ENCODE measurements at places on chromosomes 4 and X. TPM values are rescaled to one million over a fixed set of nuclear protein-coding genes. Genes with fewer than 3 reads are reported as not detected.

MAGIX gene
- total RNA-seq, result 1.9 TPM

SLC49A3 gene
- total RNA-seq, result not detected

PAGE2B gene
- 0.78 TPM for total RNA-seq

GRCh38 chr4:25929298-25929686, 15.3 kb downstream of the SMIM20 start:
- DNase-seq, result no peak

GLOD5 gene
- not detected for total RNA-seq

DNA sequence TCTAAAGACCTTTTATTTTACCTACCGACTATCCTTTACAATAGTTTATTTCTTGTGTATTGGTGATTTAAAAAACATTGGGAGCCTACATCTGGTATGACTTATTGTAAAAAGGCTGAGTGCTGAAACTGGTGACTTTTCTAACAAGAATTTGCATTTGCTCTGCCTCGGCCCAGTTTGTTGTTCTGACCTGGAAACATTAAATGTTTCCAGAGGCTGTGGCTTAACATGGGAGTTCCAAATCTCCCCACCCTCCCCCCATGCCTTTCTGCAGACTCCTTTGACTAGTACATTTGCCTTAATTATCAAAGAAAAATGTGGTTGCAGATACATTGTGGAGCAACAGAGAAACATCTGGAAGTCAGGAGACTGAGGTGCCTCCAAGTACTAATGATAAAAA, 39.8 kb downstream of the SPCS3 start:
- DNase-seq, result peak; percentile 37

INTU gene
- 2.6 TPM for total RNA-seq

DNA sequence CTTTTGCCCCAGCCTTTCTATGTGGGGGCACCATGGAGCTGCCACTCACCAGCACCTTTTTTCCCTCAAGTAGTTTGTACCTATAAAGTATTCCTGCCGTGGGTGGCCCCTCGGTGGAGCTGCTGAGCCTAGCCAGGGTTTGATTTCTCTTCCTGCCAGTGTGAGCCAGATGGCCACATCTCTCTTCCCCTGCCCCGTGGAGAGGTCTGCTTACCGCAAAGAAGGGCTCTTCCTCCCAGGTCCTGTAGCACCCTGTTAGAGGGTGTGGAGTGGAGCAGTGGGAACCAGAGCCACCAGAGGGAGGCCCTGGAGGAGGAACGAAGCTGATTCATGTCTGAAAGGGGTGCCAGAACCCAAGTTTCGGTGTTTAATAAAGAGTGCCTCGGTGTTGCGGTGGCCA, 95.4 kb downstream of the PTTG2 start:
- no peak for DNase-seq

ITIH6 gene
- 1.2 TPM for total RNA-seq

DNA sequence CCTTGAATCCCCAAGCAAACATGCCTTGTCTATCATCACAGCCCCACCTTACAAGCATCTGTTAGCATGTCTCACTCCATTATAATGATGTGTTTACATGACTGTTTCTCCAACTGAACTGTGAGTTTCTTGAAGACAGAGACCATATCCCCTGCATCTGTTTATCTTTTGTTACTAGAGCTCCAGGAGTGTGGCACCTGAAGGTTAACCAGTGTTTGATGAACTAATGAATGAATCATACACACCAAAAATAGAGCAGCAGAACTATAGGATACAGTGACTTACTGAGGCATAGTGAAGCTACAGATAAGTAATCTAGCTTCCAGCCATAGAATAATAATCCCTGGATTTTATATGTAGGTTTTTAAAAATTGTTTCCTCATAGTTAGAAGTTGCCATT, 331.0 kb downstream of the PCDH7 start:
- DNase-seq, result no peak
